ENCODE measurements at places on chromosomes 4 and X.

DNA sequence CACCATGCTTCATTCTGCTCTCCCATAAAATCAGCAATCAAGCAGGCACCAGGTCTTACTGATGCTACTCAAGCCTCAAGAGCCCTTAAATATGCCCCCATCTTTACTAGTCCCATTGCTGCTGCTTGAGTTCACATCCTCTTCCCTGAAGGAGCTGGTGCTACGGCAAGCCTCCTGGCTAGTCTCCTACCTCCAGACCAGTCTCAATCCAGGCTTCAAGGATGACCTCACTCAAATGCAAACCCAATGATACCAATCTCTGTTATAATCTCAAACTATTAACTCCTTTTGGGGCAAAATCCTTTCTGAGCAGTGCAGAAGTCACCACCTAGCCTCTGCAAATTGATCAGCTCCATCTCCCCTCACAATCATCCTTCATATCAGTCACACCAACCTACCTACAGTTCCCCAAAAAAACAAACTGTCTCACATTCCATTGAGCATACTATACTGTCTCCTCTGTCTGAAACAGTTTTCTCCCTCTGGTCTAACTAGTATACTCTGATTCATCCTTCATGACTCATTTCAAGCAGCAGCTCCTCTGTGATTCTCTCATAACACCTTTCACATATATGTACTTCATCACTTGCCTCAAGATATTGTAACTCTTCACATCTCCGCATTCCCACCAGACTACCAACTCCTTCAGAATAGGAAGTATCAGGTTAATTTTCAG, 30.0 kb downstream of the PAPSS1 start:
- DNase-seq, result no peak

GRCh38 chrX:21438792-21439191, 64.6 kb downstream of the CNKSR2 start:
- DNase-seq, result no peak

- DNase-seq, result no peak
Measured at GRCh38 chrX:111467896-111468295, 43.5 kb upstream of the SERTM2 start.

DNA sequence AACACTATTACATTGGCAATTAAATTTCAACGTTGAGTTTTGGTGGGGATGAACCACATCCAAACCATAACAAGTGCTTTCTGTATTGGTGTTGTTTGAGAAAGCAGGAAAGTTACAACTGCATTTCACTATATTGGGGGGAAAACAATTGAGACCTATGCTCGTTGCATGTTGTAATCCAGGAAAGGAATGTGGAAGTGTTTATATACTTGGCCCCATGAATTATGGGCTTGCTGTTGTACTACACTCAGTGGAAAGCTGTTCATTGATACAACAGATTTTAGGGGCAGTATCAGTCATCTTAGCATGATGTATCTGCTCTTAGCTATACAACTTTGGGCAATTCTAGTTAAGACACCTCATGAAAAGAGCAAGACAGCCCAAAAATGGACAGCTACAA, 52.4 kb downstream of the KLHL5 start:
- no peak for DNase-seq

DNA sequence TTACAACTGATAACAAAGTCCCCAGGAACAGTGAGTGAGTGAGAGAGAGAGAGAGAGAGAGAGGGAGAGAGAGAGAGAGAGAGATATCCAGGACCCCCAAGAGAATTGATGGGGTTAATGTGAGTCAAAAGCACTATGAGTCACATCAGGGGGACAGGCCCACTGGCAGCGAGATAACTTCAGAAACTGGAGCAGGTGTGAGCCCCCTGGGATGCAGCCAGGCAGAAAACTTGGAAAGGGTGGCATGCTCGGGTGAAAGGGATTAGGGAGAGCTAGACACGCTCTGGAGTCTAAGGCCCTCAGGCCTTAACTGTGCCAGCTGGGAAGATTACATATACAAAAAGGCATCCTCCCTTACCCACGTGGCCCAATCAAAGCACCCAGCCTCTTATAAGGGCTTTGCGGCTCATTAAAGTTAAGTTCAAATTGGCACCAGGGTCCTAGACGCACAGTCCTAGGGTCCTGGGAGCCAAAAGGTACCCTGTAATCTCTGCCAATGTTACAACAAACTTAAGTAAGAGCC, 841 bp downstream of the ACOT9 start:
- DNase-seq, result peak; percentile 13

GRCh38 chr4:10958226-10958856, 273.8 kb upstream of the CLNK start:
- no peak for DNase-seq

GRCh38 chr4:89285745-89286144, 21.9 kb downstream of the GPRIN3 start:
- DNase-seq, result no peak

DNA sequence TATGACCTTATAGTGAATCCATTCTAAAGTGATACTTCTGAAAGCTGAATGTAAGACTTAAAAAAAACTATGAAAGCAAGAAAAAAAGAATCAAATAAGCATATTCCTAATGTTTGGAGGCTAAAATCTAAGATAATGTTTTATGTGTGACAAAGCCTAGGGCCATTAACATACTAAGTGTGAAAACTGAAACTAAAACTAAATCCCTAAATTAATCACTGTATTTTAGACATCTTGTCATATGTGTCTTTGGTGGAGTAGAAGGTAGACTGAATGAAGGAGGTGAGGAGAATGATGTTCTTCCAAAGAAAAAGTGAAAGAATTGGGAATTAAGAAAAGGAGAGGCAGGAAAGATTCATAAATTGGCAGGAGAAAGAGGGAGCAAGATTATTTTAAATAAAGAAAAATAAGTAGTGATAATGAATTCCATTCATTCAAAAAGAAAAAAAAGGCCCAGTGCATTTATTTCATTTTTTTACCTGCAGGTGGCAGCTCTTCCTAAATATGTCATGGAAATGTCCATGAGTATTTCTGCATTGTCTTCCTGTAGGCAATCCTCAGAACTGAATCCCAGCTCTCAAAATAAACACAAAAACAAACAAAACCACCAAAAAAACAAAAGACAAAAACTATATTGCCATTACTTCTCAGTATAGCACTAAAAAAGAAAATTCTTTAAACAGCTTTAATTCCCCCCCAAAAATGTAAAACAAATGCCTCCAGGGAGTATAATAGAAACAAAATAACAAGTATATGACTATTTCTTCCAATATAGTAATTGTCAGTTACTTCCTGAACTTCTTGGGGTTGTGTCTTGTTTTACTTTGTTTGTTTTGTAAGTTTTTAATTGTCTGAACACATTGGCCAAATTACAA, 17.0 kb upstream of the AP1AR start:
- no peak for DNase-seq

DNA sequence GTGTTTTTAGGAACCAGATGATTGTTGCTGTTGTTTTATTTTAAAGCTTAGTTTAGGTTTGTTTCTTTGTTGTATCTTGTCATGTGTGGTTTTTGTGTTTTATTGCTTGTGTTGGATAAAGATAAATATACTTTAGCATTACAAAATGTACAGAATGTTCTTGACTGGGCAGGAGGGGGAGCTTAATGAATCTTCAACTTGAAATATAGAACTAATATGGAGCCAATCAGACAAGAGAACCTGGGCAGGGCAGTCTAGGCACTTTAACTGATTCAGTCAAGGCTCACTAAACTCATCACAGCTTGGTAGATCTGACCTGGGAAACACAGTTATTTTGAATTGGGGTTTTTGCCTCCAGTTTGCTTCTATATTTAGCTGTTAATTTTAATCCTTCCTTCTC, 304.2 kb downstream of the ARHGAP24 start:
- no peak for DNase-seq
